ENCODE measurements at places on chromosomes 3 and 15.

DNA sequence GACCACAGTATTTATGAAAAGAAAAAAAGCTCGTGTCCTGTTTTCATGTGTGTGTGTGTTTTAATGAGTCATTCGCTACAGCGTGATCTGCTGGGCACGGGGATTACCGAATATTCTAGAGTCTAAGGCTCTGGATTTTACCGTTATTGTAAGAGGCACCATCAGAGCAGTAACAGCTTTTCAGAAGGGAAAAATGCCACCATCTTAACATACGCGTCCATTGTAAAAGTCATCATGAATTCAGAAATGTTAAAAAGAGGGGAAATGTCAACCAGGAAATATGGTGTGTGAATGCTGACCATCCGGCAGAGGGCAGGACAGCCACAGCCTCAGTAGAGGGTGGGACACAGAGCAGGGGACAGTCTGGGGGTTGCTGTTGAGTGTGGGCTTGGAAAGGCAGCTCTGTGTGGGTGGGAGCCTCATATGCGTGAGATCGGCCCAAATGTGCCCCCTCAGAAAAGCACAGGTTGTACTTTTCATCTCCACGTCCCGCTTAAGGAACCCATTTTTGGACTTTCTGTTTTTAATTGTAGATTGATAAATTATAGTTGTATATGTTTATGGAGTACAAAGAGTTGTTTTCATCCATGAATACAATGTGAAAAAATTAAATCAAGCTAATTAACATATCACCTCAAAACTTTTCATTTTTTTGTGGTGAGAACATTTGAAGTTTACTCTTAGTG, 69.6 kb downstream of the ASB7 start:
- peak; percentile 62 for DNase-seq

DNA sequence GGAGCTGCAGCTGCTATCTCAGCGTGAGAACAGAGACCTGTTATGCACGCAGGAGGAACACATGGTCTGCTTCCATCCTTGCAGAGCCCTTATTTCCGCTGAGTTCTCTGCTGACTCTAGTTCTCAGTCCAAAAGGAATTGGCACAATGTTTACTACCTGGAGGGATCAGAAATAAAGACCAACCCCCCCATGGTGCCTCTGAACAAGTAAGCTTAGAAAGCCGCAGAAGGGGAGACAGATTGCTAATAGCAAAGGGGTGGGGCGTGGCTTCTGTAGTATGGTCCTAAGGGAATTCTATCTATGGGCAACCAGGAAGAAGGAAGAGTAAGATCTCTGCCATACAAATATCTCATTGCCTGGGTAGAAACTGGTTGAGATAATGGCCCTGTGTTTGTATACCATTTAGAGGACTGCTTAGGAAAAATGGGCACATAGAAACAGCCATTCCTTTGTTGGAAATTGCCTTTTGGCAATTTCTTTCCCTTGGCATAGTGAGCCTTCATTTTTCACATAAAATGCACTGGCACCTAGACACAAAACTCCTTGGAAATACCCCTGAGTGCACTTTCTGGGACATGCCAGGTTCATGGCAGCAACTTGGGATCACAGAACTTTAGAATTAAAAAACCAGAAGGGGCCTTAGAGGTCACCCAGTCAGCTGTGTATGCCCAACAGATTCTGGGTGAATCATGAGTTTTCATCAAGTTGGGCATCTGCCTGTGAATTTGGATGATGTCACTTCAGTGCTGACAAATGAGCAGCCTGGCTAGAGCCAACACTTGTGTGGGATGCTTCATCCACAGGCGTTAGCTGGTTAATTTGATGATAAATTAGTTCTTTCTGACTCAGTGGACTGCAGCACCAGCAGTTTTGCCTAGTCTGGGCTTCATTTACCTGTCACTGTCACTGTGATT, 57.4 kb upstream of the STXBP5L start:
- DNase-seq: peak; percentile 27

DNA sequence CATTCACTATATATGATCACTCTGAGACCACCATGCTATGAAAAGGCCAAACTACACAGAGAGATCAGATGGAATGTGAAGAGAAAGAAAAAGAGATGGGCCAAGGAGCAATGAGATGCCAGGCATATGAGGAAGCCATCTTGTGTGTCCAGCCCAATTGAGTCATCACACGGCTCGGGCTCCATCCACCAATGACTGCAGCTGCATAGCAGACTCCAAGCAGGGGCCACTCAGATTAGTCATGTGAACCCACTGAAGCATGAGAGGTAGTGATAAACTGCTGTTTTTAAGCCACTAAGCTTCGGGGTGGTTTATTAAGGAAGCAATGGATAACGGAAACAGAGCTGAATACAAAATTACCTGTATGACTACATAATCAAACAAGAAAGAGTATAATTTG, 185.9 kb downstream of the SUCLG2 start:
- DNase-seq: peak; percentile 48

DNA sequence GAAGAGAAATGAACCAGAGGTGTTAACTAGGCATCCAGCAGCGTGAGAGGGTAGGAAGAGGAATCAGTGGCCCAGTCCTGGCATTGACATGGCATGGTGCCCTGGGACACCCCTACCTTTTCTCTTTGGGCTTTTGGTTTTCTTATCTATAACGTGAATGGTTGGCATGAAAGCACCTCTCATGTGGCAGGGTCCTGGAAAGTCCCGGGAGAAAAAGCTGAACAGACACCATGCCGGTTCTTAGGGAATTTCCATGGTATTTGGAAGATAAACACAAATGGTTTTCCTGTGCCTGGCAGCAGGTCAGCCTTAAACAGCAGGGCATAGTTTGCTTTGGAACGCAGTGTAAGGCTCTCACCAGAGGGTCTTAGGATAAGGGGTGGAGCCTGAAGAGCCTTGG, 15.4 kb downstream of the ARNT2 start:
- no peak for DNase-seq

- no peak for DNase-seq
These were observed 444.7 kb downstream of the MAGI1 start for GRCh38 chr3:65593780-65594752.
